ENCODE measurements at places on chromosomes 16 and 17.
A peak's percentile ranks its signal among the peaks of the same experiment; 100 is the strongest.

GRCh38 chr17:65975878-65976277, 216.1 kb downstream of the CEP112 start:
- no peak for DNase-seq

DNA sequence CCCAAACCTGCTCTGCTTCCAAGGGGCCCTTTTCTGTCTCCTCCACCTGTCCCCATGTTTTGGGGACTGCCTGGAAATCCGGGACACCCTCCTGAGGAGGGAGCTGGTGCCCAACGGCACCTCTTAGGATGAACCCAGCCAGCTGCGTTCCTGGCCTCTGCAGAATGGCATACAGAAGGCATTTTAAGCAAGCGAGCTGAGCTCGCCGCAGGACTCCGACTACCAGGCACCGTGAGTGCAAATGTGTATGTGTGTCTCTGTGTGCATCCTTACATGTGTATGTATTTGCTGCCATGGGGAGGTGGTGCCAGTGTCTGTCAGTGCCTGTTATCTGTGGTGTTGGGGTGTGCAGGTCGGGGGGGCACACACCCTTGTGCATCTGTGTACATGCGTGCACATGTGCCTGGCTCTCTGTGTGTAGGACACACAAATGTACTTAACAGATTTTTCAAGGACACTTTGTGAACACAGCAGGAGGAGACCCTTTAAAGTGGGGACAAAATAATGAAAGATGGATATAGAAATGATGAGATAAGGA, 39.3 kb downstream of the ABAT start:
- no peak for DNase-seq

DNA sequence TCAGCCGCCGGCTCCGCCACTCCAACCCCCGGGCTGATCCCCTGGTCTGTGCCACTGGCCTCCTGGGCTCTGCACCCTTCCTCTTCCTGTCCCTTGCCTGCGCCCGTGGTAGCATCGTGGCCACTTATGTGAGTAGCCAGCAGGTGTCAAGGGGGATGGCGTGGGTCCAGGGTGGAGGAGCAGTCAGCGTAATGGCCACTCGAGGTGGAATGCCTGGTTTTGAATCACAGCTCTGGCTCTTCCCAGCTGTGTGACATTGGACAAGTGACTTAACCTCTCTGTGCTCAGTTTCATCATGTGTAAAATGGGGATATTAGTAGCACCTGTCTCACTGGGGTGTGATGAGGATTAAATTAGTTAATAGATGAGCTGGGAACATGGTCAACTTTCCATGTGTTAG, 2.4 kb upstream of the LAT start:
- DNase-seq = no peak

GRCh38 chr17:68378268-68379176, 78.8 kb downstream of the WIPI1 start:
- no peak for DNase-seq

- no peak for DNase-seq
Measured at GRCh38 chr16:78057803-78058564, 35.6 kb downstream of the CLEC3A start.

DNA sequence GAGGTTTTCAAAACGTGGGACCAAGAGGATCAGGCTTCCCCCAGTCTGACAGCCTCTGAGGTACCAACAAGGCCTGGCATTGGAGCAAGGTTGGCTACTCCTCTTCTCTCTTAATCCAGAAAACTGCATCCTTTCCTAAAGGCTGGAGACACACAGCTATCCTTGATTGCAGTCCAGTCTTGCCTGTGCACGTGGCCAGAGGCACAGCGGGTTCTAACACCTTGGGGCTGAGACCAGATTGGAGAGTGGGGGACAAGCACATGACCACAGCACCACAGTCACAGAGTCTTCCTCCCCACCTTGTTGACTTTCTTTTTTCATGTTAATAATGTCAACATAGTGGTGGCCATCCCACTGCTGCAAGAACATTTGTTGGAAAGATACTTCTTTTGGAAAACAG, 46.9 kb downstream of the GNAO1 start:
- DNase-seq = no peak

- no peak for DNase-seq
Measured at GRCh38 chr16:52256310-52257078, 290.4 kb downstream of the TOX3 start.

DNA sequence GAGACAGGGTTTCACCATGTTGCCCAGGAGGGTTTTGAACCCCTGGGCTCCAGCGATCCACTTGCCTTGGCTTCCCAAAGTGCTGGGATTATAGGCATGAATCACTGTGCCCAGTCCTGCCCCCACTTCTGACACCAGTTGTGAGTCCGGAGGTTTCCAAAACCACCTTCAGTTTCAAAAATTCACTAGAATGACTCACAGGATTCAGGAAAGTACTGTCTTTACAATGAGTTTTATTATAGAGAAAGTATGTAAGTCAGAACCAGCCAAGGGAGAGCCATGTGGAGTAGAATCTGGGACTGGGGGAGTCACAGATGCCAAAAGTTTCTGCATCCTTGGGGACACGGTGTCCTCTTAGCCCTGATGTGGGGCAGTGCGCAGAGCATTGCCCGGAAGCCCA, 55.1 kb downstream of the PLD6 start:
- DNase-seq = no peak

DNA sequence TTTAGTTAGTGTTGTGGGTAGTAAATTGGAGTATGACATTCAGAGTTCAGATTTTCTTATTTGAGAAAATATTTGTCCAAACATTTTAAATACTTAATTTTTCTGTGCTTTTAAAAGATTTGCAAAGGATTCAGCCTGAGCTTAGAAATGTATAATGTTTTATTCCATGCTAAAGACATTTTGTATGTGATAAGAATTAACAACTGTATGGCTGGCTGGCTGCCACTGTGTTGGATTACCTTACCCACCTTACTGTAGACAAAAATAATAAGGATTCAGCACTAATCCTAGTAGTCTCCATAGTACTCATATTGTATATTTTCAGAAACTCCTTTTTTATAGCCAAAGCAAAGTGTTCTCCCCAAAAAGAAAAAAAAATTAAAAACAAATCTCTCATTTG, 74.8 kb downstream of the TANC2 start:
- DNase-seq = no peak

- no peak for DNase-seq
Measured at GRCh38 chr16:351804-352520, 561 bp downstream of the AXIN1 start.

- DNase-seq = no peak
Measured at GRCh38 chr17:19372011-19372370, 6.3 kb upstream of the MAPK7 start.

GRCh38 chr17:68428498-68429172, 28.7 kb downstream of the WIPI1 start:
- no peak for DNase-seq

DNA sequence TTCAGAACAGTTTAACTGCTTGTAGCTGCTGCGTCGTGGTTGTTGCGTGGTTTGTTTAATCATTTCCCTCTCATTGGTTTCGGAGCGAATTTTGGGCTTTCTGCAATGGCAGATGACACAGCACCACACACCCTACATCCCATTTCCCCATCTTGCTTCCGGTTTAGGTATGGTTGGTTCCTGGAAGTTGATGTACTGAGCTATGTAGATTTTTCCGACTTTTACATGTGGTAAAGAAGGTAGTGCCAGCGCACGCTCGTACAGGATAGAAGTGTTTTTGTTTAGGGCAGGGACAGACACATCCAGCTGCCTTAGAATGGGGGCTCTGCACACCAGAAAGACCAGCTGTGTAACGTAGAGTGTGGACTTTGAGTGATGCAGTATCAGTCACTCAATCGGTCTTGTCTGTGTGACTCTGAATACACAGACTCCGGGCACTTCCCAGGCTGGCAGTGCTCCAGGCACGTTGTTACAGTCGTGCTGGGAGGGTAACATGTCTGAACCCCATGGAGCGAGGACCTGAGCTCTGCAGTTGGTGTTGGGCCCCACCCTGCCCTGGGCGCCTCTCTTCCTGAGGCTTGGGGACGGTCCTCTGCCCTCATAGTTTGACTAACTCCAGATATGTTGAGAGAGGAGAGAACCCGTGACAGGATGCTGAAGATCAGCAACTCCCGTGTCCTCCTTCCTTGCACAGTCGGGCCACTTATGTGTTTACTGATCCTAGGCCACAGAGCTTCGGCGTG, 172.0 kb upstream of the CHMP6 start:
- DNase-seq = no peak

- no peak for DNase-seq
Measured at GRCh38 chr17:11628374-11628773, 30.1 kb downstream of the DNAH9 start.

- DNase-seq = no peak
Measured at GRCh38 chr16:84850714-84851113, 30.9 kb downstream of the CRISPLD2 start.

- no peak for DNase-seq
Measured at GRCh38 chr17:4426499-4427208, 7.1 kb upstream of the SPNS3 start.

DNA sequence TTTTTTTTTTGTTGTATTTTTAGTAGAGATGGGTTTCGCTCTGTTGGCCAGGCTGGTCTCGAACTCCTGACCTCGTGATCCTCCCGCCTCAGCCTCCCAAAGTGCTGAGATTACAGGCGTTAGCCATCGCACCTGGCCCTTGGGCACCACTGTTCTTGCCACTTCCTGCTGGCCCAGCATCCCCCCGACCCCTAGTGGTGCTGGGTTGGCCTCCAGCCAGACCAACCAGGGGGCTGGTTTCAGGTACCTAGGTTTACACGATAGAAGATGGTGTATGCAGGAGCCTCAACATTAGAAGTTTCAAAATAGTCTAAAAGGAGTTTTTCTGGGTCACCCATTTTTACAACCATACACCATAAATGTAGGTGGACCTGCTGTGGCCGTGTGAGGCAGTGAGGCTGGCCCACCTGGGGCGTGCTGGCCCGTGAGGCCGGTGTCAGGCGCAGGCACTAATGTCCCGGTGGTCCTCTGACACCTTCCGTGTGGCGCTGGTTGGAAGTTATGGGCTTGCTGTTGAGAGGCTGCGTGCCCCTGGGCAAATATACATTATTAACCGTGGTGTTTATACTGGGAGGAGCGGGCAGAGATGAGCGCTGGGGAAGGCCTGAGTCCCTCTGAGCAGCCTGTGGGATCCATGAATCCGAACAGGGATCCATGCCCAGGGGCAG, 43.5 kb downstream of the CFAP20 start:
- DNase-seq = no peak

- no peak for DNase-seq
Measured at GRCh38 chr16:880471-881171, 80.1 kb upstream of the GNG13 start.

DNA sequence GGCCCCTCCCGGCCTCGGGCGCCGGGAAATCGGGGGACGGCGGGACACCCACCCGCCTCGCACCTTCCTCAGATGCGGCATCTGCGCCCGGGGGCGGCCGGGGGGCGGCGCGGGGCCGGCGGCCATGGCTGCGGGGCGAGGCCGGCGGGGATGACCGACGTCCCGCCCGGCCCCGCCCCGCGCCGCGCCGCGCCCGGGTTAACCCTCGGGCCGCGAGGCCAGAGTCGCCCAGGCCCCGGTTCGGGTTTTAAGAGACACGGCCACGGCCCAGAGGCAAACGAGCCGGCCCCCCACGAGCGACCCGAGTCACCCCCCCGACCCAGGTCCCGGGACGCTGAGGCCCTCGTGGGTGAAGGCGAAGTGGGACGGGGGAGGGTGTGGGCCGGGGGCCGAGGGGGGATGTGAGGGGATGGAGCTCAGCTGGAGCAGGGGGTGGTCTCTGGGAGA, at the start of gene RGS11:
RGS11 (minus strand) TSS at position 159 of the 447 bp plus-strand sequence; CDS start at position 126, 33 bp downstream.
- no peak for DNase-seq

GRCh38 chr16:50396761-50397535, 28.2 kb upstream of the BRD7 start:
- DNase-seq = no peak

DNA sequence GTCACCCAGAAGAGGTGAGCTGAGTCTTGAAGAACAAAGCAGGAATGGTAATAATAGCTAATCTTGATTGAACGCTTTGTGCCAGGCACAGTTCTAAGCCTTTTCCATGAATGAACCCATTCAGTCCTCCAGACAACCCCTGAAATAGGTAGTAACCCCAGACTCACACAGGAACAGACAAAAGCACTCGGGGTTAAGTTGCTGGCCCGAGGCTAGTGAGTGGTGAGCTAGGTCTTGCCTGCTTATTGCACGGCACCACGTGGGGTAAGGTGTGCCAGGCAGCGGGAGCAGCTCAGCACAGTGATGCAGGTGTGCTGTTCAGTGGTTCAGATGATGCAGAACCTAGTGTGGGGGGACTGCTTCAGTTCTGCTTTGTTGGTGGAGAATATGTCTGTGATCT, 181.6 kb downstream of the RAB11FIP4 start:
- DNase-seq = no peak

- DNase-seq = no peak
Measured at GRCh38 chr16:85089525-85089924, 22.7 kb downstream of the CIBAR2 start.

GRCh38 chr16:89187770-89188392, 12.5 kb downstream of the SLC22A31 start:
- DNase-seq = no peak

- DNase-seq = no peak
Measured at GRCh38 chr16:70476272-70477020, 22.1 kb downstream of the FCSK start.

GRCh38 chr16:66934138-66934838, at the start of gene CIAO2B:
Gene CIAO2B, minus strand, starts transcription at chr16:66934402. Its CDS starts 38 bp downstream, at chr16:66934364.
- peak; percentile 82 for DNase-seq

- no peak for DNase-seq
Measured at GRCh38 chr17:13474073-13474800, 127.5 kb downstream of the HS3ST3A1 start.

DNA sequence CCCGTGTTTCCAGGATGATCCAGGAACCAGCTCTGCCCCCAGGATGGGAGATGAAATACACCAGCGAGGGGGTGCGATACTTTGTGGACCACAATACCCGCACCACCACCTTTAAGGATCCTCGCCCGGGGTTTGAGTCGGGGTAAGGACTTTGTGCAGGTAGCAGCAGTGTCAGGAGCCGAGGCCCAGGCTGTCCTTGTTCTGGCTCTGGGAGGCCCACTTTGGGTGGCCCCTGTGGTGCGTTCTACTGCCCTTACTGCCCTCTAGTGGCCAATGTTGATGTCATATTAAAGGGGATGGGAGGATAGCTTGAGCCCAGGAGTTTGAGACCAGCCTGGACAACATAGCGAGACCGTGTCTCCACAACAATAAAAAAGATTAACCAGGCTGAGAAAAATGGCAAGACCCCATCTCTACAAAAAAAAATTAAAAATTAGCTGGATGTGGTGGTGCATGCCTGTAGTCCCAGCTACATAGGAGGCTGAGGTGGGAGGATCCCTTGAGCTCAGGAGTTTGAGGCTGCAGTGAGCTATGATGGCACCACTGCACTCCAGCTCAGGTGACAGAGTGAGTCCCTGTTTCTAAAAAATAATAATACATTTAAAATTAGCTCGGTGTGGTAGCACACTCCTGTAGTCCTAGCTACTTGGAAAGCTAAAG, 20.9 kb upstream of the CLEC18A start:
- DNase-seq = peak; percentile 18

GRCh38 chr16:1963806-1964505, 670 bp downstream of the RPS2 start:
- no peak for DNase-seq

GRCh38 chr17:21140911-21141310, 14.1 kb downstream of the DHRS7B start:
- no peak for DNase-seq

GRCh38 chr16:81925016-81925415, 86.3 kb downstream of the SDR42E1 start:
- no peak for DNase-seq

All from activated CD4-positive, alpha-beta T cell treated with anti-CD3 and anti-CD28 coated beads for 1 hour (primary cell).